Stimulated activated CD8-positive, alpha-beta memory T cell treated with anti-CD3 and anti-CD28 coated beads, Interleukin-7, amount 100 ng/mL, for 24 hours (primary cell): ENCODE measurements at places on chromosomes 13 and 19.

DNA sequence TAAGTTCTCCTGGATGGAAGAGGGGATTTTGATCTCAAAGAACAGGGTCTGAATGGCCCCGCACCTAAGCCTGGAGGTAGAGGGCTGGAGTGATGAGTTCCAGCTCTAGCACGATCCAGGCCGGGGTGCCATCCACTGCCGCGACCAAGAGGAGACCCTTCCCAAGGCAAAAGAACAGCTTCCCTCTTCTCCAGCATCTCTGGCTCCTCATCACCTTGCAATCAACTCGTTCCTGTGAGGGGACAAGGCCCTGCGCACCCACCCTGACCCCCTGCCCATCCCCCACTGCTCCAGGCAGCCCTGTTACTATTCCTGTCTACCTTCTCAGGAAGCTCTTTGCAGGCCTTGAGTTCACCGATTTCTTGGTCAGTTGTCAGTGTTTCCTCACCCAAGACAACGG lies 17.8 kb downstream of the COL4A1 start:
- no peak for DNase-seq

DNA sequence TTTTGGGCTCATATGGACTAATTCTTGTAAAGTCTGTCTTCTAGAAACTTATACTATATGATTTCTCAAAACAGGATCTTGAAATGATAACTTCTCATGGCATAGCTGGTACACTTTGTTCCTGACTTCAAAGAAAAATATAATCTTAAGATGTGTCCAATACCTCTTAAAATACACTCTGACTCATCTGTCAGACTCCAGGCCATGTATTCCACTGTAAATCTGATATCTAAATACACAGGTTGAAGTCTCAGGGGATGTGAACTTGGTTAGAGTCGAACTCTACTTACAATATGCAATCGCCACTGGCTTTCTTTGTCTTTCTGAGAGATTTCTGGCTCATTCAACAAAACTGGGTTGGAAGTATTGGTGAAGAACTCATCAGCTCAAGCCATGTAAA lies 99.8 kb downstream of the LACC1 start:
- DNase-seq: no peak

DNA sequence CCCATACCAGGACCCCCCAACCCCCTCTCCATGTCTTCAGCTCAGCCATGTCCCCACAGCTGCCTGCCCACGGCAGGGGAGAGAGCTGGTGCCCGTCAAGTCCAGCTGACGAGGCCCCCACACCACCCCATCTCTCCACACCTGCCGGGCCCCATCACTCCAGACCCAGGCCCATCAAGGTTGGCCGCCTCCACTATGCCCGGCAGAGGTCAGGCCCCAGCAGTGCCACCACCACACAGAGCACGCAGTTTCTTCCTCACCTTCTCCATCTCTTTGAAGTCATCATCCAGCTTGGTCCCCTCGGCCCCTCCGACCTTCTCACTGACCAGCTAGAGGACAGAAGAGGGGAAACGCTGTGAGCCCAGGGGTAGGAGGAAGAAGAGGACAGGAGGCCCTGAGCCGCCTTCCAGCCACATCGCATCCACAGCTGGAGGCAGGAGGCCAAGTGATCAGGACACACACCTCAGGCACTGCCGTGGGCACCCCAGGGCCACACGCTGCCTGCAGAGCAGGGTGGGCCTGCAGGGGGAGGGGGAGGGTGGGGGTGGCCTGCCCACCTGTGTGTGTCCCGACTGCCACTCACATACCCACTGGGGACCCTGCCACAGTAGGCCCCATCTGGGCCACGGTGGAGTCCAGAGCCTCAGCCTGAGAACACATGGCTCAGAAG lies 23.4 kb downstream of the MPND start:
- DNase-seq: no peak

- DNase-seq: no peak
Observed at GRCh38 chr19:51716925-51717324, 6.9 kb downstream of the HAS1 start.

DNA sequence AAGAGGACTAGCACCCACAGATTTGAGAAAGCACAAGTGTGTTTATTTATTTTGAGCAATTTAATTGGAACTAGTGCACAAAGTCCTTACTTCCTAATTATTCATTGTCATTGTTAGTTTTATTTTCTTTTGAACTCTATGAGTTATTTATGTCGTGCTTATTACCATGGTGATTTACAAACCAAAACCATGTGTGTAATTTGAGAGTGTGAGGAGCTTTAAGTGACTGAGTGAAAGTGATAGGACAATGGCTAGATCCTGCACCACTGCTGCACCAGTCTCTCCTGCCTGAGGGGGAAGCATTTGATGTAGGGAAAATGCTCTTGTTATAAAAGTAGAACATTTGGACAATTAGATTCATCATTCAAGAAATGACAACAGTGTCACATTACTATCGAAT lies 172.3 kb upstream of the KLF12 start:
- DNase-seq: no peak
